GM12864 (cell line): ENCODE measurements at places on chromosomes 7 and 10.

GRCh38 chr10:129816656-129817045 lies 147.4 kb downstream of the EBF3 start:
- DNase-seq, result no peak

DNA sequence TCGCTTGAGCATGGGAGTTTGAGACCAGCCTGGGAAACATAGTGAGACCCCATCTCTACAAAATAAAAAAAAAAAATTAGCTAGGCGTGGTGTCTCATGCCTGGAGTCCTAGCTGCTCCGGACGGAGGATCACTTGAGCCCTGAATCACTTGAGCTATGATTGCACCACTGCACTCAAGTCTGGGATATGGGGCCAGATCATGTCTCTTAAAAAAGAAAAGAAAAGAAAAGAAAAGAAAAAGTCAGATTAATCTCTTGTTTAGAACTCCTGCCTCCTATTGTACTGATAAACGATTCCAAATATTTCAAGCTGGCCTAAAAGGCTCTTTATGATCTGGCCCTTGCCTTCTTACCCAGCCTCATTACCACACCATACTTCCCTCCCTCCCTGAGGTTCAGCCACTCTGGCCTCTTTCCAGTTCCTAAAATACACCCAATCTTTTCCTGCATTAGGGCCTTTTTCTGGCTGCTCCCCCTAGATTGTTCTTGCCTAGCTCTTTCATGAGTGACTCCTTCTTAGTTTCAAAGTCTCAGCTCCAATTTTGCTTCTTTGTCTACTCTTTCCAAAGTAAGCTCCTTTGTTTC lies 41.7 kb downstream of the VCL start:
- no peak for DNase-seq

GRCh38 chr7:95509199-95509598 lies 23.5 kb downstream of the ASB4 start:
- no peak for DNase-seq

DNA sequence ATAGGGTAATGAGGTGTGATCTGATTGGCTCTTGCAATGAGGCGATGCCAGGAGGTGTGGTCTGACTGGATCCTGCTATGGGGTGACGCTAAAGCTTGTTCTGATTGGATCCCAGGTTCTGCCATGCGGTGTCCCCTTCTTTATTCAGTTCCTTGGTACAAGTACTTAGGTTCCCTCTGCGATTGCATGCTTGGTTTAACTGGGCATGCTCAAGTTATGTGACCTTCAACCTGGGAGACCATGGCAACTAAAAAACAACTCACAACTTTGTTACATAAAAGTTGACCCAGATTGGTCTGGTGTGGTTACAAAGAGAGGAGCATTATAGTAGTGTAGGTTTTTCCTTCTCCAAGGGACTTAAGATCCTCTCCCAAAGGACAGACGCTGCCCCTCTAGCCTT lies 49.5 kb upstream of the DNAJC1 start:
- DNase-seq, result no peak

- DNase-seq, result no peak
Observed at GRCh38 chr7:55538538-55538937, 33.8 kb downstream of the VOPP1 start.

DNA sequence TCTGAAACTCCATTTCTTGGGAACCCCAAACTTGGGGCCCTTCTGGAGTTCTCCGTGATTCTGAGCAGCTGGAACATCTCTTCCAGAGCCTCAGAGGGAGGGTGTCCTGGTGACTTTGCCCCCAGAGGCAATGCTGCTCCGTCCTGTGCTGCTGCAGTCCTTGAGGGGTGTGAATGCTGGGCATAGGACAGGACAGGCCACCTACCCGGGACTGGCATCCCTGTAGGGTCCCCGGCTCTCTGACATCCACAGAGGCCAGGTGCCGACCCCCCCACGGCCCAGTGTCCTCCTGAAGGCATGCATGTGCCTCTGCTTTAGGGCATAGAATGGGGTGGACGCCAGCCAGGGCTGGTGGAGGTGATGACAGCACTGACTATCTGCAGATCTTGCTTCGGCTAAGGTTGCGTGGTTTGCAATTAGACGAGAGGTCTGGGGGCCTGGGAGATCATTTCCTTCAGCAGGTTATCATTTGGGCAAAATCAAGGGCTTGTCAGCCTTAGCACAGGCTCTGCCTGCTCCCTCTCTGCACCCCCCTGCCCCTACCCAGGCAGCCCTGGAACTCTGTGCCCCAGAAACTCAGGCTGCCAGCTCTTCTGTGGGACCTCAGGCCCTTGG lies 136.9 kb upstream of the GPR26 start:
- no peak for DNase-seq
